ENCODE measurements at places on chromosomes 16 and 17. TPM values are rescaled to one million over a fixed set of nuclear protein-coding genes. Genes with fewer than 3 reads are reported as not detected.

Gene USH1G
- total RNA-seq, result 0.87 TPM

Gene LRRC59
- 109 TPM for total RNA-seq

- H3K27ac ChIP-seq, result no peak overlapping the region
- no peaks in the 10 kb centered on the region for H3K4me1 ChIP-seq
- no peaks in the 10 kb centered on the region for H3K27me3 ChIP-seq
- no peaks in the 10 kb centered on the region for H3K36me3 ChIP-seq
- H3K4me3 ChIP-seq, result no peak overlapping the region
Observed at GRCh38 chr16:62597875-62598274, 561.6 kb upstream of the CDH8 start.

Gene HIC1
- total RNA-seq, result 25.0 TPM

GRCh38 chr16:27725236-27726000 is 175.5 kb downstream of the KATNIP start:
- H3K4me1 ChIP-seq, result no peaks in the 10 kb centered on the region
- no peak overlapping the region for H3K27ac ChIP-seq
- no peak overlapping the region for H3K4me3 ChIP-seq
- H3K36me3 ChIP-seq, result no peaks in the 10 kb centered on the region
- H3K27me3 ChIP-seq, result no peaks in the 10 kb centered on the region

Gene PRAC1
- not detected for total RNA-seq

DNA sequence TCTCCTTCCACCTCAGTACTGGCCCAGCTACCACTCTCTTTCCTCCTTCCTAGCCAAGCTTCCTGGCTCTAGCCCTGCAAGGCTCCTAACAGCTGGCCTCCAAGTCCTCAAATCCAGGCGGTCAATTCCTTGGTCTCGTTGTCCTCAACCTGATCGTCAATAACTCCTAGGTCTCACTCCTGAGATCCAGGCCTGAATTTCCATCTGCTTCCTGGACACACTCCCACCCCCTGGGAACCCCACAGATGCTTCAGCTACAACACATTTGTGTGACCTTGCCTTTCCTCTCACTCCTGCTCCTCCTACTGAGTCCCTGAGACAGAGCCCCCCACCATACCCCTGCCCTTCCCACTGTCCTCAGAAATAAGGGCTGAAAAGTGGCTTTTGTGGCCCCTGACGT is 2.3 kb downstream of the ENKD1 start:
- H3K4me3 ChIP-seq, result no peak overlapping the region
- DNase-seq, result no peak
- peaks cover 10% of the 10 kb centered on the region for H3K36me3 ChIP-seq
- H3K4me1 ChIP-seq, result peaks cover 35% of the 10 kb centered on the region
- no peaks in the 10 kb centered on the region for H3K27me3 ChIP-seq

Gene IGF2BP1
- total RNA-seq, result 15.5 TPM

Gene FOXN1
- not detected for total RNA-seq

Gene RNF222
- not detected for total RNA-seq

DNA sequence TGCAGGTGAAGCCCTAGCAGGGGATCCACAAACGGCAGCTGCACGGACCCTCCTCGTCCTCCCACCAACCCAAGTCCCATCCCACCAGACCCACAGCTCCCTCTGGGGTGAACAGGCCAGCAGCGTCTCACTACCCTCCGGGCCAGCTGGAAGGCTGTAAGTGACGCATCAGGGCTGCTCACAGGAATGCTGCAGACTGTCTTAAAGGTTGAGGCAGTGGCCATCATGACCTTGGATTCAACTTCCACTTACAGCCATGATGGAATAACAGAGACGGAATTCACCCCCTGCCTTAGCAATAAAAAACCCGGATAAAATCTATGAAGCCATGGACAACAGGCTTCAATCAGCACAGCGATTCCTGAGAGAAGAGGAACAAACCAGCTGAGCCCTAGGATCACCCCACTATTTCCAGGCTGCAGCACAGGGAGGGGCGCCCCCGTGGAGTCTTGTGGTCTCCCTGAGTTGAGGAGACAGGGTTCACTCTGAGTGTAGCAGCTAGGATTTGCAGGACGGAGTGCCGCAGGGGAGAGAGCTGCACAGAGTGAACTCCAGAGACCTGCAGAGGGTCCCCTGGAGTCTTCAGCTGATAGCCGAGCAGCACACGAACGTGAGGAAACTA is 10.5 kb downstream of the FAM83G start:
- no peak overlapping the region for H3K4me3 ChIP-seq
- no peaks in the 10 kb centered on the region for H3K36me3 ChIP-seq
- DNase-seq, result no peak
- no peaks in the 10 kb centered on the region for H3K27me3 ChIP-seq

Data from adrenal gland (tissue), 19 donors.